ENCODE measurements at places on chromosomes 5 and 9.

- DNase-seq = no peak
These were observed 139.6 kb downstream of the MTX3 start for GRCh38 chr5:79851391-79851863.

DNA sequence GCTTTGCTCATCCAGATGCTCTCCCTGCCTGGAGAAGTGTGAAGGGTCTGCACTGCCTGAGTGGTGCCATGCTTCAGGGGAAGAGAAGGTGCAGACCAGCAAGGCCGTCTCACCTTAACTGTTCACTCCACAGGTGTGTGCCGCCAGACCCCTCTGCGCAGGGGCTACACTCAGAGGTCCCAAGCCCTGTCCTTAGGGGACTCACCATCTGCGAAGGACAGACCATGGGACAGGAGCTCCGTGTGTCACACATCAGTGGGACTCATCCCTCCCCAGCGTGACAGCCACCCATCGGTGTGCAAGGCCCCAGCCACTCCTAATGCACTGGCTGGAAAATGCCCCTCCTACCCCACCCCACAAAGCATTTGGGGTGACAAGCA lies 142.9 kb downstream of the OLFM1 start:
- no peak for DNase-seq

DNA sequence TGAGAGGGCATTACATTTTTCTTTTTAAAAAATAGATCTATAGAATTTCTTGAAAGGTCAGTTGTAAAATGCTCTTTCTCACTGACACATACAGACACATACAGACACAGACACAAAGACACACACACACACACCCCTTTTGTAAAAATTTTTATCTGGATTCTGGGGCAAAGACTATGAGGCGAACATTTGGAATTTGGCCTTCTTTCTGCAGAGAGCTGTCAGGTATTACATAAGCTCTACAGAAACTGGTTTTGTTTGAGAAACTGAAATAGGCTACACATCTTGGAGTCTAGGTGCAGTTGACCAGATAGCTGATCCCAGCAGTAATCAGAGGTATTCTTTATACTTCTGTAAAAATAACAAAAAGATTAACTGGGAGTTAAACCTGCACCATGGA lies 315.9 kb upstream of the RPS23 start:
- DNase-seq = no peak

DNA sequence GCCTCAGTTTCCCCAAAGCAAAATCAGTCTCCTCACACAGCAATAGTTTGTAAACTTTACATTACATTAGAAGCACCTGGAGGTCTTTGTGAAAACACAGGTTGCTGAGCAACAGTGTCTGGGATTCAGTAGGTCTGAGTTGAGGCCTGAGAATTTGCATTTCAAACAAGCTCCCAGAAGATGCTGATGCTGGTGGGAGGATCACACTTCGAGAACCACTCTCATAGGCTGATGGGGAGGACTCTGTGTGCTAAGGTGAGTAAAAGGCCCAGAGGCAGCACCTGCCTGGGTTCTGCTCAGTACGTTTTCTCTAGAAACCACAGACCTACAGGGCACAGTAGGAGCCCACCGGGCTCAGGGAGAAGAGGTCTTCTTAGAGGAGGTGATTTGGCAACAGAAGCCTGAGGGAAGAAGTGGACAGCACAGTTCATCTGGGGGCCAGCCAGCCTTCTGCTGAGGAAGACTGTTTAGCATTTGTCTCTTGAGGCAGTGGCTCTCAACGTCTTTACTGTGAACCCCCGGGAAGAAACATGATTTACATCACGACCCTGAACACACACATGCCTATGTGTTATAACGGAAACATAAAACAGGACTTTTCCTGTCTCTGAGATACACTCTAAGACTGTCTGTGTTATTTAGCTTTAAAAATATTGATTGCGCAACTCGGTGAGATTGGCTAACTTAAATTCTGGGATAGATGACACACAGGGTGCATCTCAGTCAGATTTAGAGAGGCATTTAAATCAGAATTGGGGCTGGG lies 24.8 kb upstream of the DENND1A start:
- DNase-seq = peak; percentile 21

DNA sequence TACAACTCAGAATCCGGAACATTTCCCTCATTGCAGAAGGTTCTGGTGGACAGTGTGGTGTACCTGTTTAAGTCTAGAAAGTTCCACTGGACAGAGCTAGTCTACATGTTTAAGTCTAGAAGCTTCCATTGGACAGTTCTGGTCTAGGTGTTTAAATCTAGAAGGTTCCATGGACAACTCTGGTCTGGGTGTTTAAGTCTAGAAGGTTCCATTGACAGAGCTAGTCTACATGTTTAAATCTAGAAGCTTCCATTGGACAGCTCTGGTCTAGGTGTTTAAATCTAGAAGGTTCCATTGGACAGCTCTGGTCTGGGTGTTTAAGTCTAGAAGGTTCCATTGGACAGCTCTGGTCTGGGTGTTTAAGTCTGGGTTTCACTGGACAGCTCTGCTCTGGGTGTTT lies 25.0 kb downstream of the CCDC187 start:
- DNase-seq = no peak

DNA sequence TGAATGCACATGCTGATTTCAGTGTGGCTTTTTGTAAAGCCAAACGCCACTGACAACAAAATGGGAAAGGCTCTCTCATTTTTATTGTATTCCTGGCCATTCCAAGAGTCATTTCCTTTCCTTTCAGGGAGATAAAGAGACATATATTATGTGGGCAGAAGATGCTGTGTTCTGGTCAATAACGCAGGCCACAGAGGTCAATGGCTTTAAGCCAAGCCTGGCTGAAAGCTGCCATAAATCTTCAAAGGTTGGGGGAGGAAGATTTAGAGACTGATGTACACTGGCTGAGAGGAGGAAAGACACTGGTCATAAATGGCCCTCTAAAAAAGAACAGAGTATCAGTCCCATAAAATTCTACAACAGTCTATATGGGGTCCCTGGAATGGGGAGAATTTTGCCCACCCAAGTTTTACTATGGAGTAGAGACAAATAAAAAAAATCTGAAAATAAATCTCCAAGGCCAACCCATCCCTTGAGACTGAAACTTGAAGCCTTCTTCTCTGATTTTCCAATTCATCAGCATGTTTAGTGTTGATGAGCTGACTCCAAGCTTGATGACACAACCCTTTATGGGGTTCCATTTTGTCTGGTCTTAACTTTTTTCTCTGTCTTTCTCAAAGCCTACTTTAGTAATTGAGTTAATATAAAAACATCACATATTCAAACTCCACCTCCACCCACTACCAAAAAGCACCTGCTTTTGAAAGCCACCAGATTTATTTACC lies 152.1 kb upstream of the SLC24A2 start:
- DNase-seq = no peak

DNA sequence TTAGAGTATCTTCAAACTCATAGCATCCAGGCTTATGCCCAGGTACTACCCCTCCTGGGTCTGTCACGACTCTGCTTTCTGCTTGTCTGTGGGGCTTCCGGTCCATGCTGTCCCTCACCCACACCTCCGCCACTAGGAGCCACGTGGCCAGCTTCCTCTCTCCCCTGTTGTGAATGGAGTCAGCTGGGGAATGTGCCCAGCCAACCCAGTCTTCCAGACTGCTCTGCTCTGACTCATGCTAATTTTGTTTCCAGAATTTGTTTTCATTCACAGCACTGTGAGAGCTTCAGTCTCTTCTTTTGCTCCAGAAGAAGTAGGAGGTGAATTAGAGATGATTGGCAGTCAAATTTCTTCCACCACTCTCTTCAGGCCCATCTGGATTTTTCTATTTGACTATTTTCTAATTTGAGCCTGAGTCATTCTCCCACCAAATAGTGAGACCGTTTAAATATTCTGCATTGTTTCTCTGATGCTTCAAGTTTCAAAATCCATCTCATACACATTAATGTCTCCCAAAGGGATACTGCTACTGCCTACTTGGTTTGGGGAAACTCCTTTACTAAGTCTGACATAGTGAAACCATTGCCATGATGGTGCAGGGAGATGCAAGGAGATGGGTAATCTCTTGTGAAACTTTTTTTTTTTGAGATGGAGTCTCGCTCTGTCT lies 424.1 kb upstream of the KIF2A start:
- no peak for DNase-seq

DNA sequence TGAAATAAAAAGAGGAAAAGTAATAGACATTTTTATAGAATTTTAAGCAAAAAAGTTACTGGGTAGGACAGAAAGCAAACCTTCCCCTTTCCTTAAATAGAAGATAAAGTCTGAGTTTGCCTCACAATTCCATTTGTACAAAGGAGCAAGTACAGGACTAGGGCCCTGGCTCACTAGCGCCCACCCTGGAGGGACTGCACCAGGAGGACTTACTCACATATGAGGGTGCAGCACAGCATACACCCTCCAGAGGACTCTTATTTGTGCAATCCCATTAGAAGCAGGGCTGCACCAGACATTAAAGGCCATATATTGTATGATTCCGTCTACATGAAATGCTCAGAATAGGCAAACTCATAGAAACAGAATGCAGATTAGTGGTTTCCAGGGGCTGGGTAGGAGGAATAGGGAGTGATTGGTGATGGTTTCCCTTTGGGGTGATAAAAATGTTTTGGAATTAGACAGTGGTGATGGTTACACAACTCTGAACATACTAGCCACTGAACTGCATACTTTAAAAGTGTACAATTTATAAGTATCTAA lies 4.5 kb downstream of the REEP5 start:
- no peak for DNase-seq

GRCh38 chr5:74085186-74085585 lies 459.2 kb downstream of the ARHGEF28 start:
- no peak for DNase-seq

DNA sequence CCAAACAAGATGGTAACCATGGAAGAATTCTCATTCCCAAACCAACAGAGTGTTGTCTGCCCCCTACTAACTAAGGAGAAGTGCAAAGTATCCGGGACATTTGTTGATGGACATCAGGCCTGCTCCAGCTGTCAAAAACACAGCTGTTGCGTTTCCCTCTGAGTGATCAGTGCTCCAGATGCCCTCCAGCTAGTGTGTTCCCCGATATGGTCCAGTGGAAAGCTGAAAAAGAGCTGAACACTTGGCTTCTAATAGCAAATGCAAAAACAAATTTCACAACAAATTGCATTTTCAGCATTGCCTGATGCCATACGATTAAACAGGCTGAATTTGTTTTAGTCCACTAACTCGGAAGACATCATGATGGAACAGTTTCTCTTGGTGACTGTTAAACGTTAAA lies 1398.7 kb downstream of the PTPRD start:
- DNase-seq = peak; percentile 9

DNA sequence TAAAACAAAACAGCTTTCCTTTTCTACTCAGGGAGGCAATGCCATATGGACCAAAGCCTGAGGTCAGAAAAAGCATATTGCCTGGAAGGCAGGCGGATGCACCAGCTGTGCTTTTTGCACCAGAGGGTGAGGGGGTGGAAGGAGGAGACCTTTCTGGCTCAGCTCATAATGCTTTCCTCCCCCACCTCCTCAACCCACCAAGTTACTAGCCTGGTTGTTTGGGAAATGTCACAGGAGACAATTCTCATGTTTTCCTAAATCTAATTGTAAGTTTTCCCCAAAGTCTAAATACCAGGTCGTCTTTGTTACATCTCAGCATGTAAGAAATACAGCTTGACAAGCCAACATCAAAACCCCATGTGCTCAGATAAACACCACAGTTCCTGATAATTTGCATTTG lies 72.6 kb upstream of the DMRTA1 start:
- no peak for DNase-seq

DNA sequence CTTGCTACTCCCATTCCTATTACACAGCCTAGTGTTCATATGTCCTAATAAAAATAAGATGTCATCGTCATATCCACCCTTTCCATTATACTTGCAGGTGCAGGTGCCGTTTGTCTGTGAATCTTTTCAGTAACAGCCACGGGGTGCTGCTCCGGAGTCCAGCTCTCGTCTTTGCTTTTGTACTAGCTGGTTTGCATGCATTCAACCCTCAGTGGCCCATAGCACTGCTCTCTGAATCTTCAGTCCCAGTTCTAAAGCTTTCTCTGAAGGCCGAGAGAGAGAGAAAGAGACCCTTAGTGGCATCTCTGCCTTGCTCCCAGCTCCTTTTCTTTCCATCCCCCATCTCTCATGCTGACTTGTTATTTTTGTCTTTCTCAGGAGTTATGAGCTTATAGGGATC lies 468.5 kb downstream of the TMEM232 start:
- DNase-seq = no peak

DNA sequence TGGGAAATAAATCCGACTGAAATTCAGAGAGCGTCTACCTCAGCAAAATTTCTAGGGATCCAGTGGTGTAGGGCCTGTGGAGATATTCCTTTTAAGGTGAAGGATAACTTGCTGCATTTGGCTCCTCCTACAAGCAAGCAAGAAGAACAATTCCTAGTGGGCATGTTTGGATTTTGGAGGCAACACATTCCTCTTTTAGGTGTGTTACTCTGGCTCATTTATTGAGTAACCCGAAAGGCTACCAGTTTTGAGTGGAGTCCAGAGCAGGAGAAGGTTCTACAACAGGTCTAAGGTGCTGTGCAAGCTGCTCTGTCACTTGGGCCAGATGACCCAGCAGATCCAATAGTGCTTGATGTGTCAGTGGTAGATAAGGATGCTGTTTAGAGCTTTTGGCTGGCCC lies 862.4 kb upstream of the CDH9 start:
- DNase-seq = no peak

DNA sequence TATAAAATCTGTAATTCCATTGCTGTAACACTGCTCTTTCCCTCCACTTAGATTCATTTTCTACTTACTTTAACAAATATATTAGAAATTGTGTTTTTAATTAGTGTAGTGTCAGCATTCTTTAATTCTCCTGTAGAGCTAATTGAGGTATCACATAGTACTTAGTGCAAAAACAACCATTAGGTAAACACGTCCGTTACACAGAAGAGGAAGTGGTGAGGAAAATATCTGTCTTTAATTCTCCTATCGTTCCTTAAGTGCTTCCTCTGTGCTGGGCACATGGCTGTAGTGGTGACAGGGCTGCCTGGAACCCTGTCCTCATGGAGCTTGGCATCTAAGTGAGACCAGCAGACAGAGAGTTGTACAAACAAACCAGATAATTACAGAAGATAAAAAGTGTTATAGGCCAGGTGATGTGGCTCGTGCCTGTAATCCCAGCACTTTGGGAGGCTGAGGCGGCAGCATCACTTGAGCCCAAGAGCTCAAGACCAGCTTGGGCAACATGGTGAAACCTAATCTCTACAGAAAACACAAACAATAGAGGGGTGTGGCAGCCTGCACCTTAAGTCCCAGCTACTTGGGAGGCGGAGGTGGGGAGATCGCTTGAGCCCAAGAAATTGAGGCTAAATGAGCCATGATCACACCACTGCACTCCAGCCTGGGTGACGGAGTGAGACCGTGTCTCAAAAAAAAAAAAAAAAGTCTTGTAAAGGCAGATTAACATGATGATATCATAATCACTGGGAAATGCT lies 36.4 kb downstream of the PARP8 start:
- no peak for DNase-seq

DNA sequence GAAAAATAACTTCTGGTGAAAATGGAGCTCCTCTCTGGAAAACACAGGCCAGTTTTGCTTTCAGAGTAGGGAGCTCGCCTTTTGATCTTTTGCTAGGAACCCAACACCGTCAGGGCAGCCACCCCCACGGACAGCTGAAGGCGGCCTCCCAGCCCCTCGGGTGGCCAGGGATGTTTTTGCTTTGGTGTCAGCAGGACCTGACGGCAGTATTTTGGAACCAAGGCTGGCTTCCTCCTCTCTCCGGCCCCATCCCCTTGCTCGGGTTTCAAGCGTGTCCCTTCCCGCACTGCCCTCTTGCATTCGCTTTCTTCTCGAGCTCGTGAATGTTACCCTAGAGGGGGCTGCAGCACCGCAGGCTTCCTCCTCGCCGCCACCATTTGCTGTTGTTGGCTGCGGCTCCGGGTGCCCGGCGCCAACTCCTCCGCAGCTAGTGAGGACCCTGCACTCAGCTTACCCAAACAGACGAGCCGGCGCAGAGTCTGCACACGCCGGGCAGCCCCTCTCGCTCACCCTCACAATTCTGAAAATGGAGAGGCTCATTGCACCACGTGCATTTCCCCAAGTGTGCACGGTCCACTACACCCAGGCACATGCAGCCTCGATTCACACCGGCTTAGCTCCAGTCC lies 35.5 kb upstream of the ADAMTSL1 start:
- peak; percentile 72 for DNase-seq

Measured in muscle of arm (tissue), 14 donors.